Germinal center (tissue), 1 donor: ENCODE measurements at places on chromosomes 3 and 15.

- DNase-seq: no peak
Measured at GRCh38 chr3:192106543-192106942, 620.8 kb downstream of the FGF12 start.

DNA sequence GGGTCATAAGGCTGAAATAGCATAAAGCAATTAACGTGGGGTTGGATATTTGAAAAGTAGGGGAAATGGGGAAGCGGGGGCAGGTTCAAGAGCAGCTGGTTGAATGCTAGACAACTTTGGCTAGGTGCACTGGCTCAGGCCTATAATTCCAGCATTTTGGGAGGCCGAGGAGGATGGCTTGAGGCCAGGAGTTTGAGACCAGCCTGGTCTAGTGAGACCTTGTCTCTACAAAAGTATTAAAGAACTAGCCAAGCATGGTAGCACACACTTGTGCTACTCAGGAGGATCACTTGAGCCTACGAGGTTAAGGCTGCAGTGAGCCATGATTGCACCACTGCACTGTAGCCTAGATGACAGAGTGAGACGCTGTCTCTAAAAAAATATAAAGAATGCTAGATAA lies 6.9 kb upstream of the FANCD2 start:
- DNase-seq: no peak

- DNase-seq: no peak
Measured at GRCh38 chr3:150079029-150079739, 108.5 kb upstream of the PFN2 start.

GRCh38 chr3:2967871-2968270 lies 142.3 kb downstream of the IL5RA start:
- no peak for DNase-seq

- no peak for DNase-seq
Measured at GRCh38 chr3:193677734-193678133, 84.7 kb downstream of the OPA1 start.

DNA sequence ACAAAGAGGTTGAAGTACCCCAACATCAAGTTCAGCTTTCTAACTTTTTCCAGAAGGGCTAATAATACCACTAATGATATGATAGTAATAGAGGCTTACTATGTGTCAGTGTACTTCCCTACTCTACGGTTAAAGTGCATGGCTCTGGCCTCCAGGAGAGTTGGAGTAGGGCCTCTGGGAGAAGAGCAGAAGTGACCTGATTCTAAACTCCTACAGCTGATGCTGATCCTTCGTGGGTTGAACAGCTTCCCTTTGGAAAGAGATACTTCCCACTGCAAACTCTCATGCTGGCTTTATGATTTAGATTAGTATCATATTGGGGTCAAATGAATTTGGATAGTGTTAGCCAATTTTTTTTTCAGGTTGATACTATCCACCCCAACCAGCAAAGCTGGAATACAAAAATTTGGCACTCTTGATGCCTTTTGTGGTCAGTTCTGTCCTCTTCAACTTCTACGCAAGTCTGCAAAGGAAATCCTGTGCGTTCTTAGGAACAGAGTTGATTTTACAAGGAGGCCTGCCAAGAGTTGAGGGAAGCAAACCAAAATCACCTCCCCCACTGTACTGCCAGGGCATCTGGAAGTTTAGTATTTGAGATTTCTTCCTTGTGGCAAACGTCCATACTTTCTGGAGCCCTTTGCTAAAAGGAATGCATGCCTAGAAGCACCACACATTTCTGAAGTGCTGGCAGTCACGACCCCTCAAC lies 17.8 kb downstream of the TMEM212 start:
- DNase-seq: no peak

- no peak for DNase-seq
Measured at GRCh38 chr15:36330598-36330997, 248.8 kb upstream of the CDIN1 start.

DNA sequence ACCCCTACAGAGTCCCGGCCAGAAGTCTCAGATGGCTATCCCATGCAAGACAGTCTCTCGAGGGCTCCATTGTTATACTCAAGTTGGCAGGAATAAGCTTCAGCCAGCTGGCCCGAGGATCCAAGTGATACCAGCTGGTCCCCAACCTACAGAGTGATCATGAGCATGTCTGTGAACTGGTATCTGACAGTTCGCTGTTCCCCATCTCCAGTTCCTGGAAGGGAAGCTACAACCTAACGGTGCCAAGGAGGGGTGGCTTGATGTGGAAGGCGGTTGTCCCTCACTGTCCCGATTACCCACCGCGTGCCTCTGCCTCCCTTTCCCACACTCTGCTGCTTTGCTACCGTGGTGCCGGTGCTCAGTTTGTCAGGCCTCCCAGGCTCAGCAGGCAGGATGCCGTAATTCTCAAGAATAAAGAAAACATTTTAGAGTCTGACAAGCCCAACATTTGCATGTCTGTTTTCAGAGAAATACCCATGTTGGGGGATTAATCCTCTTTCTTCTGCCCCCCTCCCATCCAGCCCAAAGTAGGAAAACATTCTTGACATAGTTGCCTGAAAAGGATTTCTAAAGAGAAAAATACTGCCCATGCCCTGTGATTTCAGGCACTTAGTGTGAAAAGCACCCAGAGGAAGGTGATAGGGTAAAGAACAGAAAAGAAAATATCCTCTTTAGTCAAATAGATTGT lies 49.4 kb upstream of the HES1 start:
- no peak for DNase-seq

DNA sequence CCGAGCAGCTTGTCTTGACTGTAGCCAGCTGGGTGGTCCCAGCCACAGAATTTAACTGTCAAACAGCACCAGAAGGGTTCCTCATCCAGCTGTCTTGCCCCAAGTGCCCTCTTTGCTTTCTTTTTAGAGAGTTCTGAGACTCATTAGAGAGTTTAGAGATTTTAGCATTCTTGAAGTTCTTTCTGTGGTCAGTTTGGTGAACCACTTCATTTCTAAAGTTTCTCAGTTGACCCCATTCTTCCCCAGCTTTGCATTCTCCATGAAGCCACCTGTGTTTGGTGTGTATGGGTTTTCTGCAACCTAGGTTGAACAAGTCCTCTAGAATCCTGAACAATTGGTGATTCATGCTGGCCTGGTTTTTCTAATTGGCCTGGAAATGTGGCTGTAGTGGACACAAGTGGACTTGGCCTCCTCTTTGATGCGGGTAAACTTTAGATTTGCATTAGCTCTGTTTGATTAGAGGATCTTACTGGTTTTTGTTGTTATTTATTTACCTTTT lies 33.7 kb downstream of the FLNB start:
- no peak for DNase-seq

DNA sequence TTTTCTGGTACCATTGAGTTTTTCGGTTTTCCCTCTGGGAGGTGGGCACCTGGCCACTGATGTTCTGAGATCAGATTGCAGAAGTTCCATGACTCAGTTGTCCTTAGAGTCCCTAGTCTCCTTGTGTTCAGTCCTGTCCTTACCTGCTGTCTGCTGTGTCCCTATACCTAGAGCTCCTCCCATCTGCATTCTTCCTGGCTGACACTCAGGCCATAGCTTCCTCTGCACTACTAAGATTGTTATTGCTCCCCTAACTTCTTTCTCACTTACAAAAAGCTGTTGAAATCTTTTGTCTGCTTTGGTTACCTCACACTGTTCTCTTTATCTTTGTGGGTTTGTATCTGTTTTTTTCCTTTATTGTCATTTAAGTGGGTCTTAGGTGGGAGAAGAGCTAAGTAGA lies 13.2 kb downstream of the USP3 start:
- DNase-seq: no peak

DNA sequence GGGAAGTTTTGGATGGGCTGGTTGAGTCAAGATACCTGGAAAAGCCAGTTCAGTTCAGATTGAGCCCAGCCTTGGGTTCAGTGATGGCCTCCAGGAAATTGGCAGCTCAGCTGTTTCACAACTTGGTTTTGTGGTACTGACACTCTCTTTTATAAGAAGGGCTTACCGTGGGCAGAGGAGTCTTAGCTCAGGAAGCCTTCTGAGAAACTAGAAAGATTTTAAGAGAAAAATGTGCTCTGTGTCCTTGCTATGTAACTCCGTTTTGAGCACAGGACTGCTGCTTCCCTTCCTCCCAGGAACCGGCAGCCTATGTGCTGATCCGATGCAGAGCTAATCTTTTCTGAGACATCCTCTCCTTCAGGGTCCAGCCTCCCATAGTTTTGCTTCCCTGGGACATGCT lies 46.6 kb upstream of the RASGRP1 start:
- DNase-seq: no peak

- DNase-seq: no peak
Measured at GRCh38 chr3:125058959-125059358, 3.2 kb upstream of the HEG1 start.

GRCh38 chr3:170485696-170486095 lies 67.0 kb downstream of the CLDN11 start:
- DNase-seq: no peak

DNA sequence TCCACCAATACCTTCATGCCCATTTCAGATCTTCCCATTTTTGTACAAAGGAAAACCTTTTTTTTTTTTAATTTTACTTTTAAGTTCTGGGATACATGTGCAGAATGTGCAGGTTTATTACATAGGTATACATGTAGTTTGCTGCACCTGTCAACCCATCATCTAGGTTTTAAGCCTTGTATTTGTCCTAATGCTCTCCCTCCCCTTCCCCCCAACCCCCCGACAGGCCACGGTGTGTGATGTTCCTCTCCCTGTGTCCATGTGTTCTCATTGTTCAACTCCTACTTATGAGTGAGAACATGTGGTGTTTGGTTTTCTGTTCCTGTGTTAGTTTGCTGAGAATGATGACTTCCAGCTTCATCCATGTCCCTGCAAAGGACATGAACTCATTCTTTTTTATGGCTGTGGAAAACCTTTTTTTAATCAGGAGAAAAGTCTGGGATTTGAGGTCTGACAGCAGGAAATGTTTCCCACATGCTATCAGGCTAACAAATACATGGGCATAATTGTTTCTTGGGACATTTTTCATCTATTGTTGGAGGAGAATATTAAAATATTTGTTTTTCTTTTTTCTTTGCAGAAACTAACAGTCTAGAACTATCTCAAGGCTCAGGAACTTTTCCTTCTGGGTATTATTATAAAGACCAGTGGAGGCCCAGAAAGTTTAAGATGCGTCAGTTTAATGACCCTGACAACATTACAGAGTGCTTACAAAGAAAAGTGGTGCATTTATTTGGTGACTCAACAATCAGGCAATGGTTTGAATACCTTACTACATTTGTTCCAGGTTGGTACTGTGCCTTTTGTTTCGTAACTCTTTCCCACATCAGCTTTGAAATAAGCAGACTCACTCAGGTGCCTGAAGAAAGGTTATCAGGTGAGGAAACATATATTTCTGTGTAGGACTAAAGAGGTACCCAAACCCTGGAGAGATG lies 32.8 kb upstream of the NFKBIZ start:
- DNase-seq: no peak

DNA sequence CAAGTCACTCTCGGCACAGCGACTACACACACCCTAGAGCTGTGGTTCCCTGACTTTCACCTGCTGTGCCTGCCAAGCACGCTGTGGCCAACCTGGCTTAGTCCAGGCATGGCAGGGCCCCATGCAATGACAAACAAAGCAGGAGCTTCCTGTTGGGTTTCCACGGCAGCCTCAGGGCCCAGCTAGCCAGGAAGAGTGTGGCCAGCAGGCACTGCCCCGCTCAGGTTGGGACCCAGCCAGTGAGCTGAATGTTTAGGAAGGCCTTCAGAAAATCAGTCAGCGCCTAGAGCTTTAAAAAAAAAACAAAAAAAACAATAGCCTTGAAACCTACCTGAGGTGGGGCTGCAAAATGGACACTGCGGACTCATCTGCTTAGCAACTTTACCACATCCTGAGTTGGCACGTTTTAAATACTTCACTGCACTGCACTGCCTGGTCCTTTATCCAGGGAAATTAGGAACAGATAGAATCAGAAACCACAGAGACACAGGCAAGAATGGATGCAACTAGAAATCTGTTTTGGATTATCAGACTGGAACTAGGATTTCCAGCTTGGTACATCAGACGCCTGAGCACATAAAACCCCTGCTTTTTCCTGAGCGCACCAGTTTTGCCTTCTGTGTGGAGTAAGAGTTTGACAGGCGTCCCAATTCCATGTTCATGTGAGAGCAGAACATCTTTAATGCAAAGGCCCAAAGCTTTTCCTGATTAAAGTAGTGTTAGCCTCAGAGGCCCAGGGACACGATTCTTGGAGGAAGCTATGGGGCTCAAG lies 36.2 kb upstream of the LDHAL6B start:
- no peak for DNase-seq

- no peak for DNase-seq
Measured at GRCh38 chr3:74265069-74265468, 349.4 kb downstream of the CNTN3 start.

DNA sequence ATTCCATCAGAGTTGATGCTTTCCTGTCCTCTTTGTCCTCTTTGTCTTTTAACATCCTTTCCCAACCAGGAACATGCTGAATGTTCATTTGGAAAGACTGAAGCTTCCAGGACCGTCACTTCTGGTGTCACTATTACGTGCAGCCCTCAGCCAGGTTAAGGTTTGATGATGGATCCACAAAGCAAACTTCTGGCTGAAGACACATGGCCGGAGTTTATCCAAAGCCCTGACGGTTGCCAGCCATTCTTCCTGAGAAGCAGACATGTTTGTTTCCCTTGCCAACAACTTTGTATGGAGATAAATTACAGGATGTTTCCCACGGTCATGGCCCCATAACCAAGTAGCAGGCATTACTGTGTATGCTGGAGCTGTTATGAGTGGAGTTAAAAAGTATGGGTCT lies 236.9 kb downstream of the THSD4 start:
- no peak for DNase-seq

DNA sequence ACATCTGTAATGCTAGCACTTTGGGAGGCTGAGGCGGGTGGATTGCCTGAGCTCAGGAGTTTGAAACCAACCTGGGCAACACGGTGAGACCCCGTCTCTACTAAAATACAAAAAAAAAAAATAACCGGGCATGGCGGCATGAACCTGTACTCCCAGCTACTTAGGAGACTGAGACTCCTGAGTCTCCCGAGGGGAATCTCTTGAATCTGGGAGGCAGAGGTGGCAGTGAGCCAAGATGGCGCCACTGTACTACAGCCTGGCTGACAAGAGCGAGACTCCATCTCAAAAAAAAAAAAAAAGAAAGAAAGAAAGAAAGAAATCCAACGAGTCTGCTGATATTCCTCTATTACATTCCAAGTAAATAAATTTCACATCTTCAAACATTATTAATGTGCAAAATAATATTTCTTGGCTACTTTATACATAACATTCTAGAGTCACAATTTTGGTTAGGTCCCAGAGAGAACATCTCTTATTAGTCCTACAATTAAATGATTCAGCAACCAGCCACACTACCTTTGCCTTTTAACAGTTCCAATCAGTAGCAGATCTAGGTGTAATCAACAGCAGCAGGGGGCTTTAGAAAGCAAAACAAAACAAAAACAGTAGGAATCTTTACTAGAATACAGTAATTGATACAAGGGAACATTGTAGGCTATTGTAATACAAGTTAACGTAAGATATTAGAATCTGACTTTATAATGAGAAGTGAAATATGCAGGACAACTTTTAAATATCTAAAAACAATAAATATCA lies 195.8 kb downstream of the TBC1D5 start:
- no peak for DNase-seq
